ENCODE measurements at places on chromosomes 2 and 18.

GRCh38 chr18:63271148-63271547, 48.4 kb downstream of the BCL2 start:
- DNase-seq: no peak

- DNase-seq: no peak
Measured at GRCh38 chr2:231423176-231423575, 27.7 kb downstream of the B3GNT7 start.

GRCh38 chr2:219912491-219912921, 285.1 kb downstream of the SLC4A3 start:
- no peak for DNase-seq

- no peak for DNase-seq
Measured at GRCh38 chr18:52903857-52904256, 563.9 kb downstream of the DCC start.

DNA sequence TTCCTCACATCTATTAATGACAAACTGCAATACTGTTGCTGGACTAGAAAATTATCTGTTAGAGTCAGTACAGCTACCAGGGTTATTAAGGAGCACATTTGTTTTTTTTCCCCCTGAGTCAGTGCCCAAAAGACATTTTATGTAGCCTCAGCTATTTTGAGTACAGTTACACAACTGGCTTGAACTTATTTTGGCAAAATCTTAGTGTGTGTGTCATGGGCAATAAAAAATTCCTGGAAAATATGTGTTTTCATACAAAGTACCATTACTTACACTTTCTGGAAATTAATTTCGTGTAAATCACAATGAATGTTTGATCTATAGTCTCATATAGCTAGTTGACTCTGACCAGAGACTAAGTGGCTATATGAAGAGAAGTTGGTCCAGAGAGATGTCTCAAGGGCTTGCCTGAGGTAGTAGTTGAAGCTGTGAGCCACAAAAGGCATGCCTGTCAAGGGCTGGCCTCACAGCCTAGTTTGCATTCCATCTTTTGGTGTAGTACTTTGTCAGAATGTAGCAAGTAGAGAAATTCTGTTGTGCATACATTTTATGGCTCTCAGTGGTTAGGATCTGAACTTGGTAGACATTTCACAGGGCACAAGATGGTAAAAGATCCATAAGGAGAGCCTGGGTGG, 283.4 kb downstream of the MTX2 start:
- DNase-seq: no peak

GRCh38 chr2:191061381-191061980, 47.5 kb upstream of the STAT1 start:
- no peak for DNase-seq

GRCh38 chr2:161964160-161964559, 109.9 kb downstream of the DPP4 start:
- DNase-seq: no peak

Data from stimulated activated CD8-positive, alpha-beta memory T cell treated with anti-CD3 and anti-CD28 coated beads, Interleukin-4, amount 100 ng/mL, for 1 hour (primary cell).